Stimulated activated CD8-positive, alpha-beta memory T cell treated with anti-CD3 and anti-CD28 coated beads, Interleukin-4, amount 100 ng/mL, for 1 hour (primary cell): ENCODE measurements at places on chromosomes 1 and 21.

DNA sequence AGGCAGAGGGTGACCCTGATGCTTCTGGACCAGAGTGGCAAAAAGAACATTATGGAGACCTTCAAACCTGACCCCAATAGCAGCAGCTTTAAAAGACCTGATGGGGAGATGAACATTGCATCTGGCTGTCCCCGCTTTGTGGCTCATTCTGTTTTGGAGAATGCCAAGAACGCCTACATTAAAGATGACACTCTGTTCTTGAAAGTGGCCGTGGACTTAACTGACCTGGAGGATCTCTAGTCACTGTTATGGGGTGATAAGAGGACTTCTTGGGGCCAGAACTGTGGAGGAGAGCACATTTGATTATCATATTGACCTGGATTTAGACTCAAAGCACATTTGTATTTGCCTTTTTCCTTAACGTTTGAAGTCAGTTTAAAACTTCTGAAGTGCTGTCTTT lies 45.8 kb downstream of the TRAF5 start:
- DNase-seq = no peak

DNA sequence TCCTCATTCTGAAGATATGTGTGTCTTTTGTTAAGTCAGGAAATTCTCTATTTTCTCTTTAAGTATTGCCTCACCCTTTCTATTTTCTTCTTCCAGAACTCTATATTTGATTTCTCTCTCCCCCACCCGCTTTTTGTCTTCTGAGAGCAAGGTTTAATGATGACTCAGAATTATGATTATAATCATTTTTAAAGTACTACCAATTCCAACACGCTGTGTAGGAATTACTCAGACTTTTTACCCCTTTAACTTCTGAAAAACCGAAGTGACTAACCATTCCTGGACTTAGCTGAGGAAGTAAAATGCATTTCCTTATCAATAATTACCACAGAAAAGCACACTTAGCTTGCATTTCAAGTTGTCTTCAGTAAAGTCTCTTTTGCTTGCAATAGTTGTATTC lies 20.8 kb upstream of the SCYL3 start:
- no peak for DNase-seq

- DNase-seq = no peak
Measured at GRCh38 chr1:97366984-97367383, 553.9 kb downstream of the DPYD start.

DNA sequence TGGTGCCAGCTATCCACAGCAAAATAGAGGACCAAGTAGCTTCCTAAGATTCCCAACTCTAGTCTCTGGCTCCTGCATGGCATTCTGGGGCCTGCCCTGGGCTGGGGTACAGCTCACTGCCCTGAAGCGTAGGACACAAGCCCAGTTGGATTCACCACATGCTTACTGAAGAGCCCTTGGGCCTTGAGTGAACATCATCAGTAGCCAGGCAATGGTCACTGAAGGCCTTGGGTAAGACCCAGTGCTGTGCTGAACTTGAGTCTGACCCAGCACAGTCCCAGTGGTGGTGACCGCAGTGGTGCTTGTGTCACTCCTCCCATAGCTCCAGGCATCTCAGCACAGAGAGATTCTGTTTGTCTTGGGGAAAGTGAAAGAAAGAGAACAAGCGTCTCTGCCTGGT lies 7.7 kb upstream of the LCE3A start:
- DNase-seq = no peak

DNA sequence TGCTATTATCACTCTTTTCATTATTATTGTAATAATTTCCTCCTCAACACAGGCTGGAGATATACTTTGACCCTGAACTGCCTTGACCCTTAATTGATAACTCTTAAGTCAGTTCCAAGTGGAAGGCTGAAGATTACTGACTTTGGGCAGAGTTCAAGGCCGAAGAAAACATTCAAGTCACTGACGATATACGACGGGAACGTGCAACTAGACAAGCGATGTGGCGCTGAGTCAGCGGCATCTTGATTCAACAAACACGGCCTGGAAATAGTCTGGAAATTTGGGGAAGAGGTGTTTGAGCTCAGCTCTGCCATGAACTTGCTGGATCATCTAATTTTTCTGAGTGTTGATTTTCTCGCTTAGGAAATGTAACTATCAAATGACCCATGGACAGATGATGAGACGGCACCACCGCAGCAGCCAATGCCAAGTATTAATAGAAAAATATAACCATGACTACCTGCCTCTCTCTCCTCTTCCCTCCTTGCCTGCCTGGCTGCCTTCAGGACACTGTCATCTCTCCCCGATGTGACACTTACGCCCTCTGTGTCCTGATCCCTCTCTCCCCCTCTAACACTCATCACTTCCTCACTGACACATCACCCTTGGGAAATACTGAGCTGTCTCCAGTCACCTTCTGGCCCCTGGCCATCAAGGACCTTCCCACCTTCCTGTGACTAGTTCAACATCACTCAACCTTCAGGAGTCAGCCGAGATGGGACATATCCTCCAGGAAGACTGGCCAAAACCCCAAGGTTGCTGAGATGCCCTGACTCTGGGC lies 49.4 kb downstream of the TMCO4 start:
- DNase-seq = no peak

DNA sequence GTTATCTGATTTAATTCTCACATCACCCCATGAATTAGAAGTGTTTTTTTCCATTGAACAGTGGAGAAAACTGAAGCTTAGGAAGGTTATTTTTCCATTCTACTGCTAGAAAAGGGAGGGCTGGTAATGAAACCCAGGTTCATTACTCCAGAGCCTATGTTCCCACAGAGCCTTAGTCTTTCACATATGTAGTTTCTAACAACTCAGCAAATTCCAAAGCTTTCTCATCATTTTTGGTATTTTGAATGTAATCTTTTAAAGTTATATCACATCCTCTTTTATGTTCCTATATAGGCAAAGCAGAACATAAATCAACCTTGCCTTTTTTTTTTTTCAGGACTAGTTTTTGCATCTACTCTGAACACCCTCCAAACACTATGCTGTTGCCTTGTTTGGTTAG lies 131.9 kb upstream of the BEND5 start:
- DNase-seq = no peak

DNA sequence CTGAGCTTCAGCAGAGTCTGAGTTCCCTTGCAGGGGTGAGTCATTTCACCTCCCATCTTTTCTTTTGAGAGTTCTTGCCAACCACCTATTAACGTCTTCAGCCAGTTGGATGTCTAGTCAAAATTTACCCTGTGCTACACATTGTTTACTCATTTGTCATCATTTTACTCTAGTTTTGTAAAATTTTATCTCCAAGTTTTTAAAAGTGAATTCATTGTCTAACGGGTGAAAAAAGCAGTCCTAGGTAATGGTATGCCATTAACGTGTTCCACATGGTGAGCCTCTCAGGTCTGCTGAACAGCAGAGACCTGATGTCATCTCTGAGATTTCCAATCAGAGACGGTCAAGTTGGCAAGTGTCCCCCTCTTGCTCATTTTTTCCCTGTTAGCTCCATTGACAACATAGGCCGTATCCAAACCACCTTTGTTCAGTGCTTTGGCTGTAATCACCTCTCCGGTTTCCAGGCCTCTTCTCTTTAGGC lies 85.4 kb downstream of the TBX15 start:
- DNase-seq = no peak

DNA sequence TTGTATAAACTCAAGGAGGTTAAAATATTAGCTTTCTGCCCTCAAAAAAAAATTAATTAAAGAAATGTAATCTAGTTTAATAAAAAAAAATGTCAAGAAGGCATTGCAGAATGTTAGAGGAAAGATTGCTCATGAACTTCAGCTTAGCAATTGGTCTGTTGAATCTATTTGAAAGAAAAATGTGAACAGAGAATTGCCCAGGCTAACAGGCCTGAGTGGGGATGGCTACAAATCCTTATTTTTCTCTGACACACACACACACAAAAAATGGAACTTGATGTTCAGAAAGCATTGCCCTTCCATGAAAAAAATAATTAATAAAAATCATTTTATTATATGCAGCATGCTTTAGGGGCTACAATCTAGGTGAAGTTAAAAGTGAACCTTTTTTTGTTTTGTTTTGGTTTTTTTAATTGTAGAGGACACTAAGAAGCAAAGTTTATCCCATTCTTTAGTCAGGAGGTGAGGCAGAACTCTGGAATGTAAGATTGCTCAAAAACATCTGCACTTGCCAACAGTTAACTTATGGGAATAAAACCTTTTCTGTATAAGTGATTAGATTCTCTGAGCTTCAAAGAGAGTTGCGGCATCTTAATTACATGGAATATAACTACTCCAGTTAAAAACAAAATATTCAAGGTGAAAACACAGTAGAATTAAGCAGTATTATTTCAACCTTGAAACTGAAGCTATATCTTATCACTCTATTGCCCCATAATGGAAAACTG lies 658.5 kb upstream of the ADGRL2 start:
- DNase-seq = no peak

DNA sequence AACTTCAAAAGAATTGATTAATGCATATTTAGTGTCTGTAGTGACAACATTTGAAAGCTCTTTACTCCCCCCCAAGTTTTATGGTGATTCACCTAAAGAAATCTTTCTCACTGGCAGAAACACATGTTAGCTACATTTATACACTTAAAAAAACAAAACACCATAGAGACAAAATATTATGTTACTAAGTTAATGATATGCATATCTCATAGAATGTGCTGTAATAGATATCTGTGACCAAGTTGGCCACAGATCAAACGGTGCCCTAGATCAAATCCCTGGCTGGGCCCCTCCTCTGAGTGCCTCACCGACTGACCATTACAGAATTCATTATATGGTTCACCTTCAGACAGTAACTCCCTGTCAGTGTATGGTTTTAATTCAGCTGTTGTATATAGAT lies 322.1 kb upstream of the LYPLAL1 start:
- DNase-seq = no peak

DNA sequence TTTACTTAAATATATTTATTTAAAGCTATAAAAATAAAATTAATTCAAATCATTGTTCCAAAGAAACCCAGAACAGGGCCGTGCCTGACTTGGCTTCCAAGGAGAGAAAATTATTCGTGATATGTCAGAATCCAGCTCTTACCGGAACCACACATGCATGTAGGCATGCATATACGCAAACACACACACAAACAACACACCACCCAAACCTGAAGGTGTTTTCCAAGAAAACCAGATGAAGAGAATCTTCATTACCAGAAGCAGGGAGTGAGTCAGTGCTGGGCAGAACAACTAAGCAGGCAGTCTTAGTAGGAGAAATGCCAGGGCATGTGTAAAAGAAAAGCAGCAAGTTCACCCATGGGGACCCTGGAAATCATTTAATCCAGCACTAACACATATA lies 432.0 kb upstream of the BEND5 start:
- no peak for DNase-seq

GRCh38 chr1:145995964-145996432 lies 381 bp downstream of the TXNIP start:
- DNase-seq = no peak
